Body of pancreas (tissue), 4 donors: ENCODE measurements at places on chromosomes 1 and 21. TPM values are rescaled to one million over a fixed set of nuclear protein-coding genes. Genes with fewer than 3 reads are reported as not detected.

DNA sequence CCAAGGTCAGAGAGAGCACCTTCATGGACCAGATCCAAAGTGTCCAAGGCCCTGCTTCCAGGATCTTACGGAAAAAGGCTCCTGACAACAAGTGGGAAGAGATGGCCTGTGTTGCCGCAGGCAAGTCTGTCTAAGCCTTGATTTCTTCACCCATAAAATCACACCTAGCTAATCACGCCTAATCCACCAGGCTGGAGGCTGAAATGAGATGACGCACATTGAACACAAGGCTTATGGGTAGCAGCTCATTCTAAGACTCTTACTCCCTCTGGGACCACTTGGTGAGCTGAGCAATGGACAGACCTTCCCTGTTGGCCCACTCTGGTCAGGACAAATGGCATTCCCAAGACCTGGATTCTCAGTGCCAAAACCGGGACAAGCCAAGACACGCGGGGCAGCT, 38.2 kb downstream of the GRIK3 start:
- DNase-seq, result no peak
- no peaks in the 10 kb centered on the region for H3K36me3 ChIP-seq
- H3K27me3 ChIP-seq, result no peaks in the 10 kb centered on the region
- no peaks in the 10 kb centered on the region for H3K4me1 ChIP-seq

- no peaks in the 10 kb centered on the region for H3K4me1 ChIP-seq
- no peak overlapping the region for H3K27ac ChIP-seq
- no peaks in the 10 kb centered on the region for H3K36me3 ChIP-seq
- no peak for DNase-seq
- H3K27me3 ChIP-seq, result no peaks in the 10 kb centered on the region
- H3K4me3 ChIP-seq, result no peak overlapping the region
Measured at GRCh38 chr1:168443899-168444298, 99.9 kb downstream of the XCL2 start.

Gene KCND3
- 7.6 TPM for total RNA-seq

GRCh38 chr1:66300972-66301451, 232.9 kb upstream of the SGIP1 start:
- no peaks in the 10 kb centered on the region for H3K27me3 ChIP-seq
- no peaks in the 10 kb centered on the region for H3K4me1 ChIP-seq
- H3K4me3 ChIP-seq, result no peak overlapping the region
- DNase-seq, result no peak

DNA sequence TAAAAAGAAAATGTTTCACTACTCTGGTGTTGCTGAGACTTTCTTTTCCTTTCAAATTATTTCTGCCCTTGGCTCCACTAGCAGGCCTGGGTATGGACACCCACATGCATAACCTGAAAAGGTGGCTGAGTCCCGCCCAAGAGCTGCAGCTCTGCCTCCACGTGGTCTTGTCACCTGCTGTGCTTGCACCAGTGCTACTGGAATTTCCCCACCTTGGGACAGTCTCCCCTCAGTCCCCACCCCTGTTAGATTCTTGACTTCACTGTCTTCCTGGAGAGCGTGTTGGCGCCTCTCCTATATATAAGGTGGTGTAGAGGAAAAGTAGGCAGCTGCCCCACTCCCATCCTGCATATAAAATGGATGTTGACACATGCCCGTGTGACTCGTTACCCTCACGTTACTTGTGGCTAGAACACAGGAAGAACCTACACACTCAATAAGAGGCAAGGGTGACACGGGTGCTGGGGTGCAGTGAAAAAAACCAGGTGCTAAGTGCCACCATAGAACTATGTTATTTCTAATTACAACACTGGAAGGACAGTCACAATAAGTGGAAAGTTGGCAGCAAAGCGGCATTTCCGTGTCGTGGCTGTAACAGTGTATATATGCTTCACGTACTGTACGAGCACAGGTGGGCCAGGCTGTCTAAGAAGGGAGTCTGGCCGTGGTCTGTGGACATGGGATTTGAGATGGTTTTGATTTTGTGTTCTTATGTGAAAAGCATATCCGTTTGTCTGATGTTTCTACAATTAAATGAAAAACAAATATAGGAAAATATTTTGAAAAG, 61.0 kb downstream of the POFUT2 start:
- no peak overlapping the region for H3K27ac ChIP-seq
- H3K4me1 ChIP-seq, result no peaks in the 10 kb centered on the region
- no peaks in the 10 kb centered on the region for H3K36me3 ChIP-seq
- H3K27me3 ChIP-seq, result no peaks in the 10 kb centered on the region
- H3K4me3 ChIP-seq, result no peak overlapping the region

Gene AIM2
- not detected for total RNA-seq

- H3K36me3 ChIP-seq, result no peaks in the 10 kb centered on the region
- H3K4me3 ChIP-seq, result peak overlapping the region; percentile 96
- peak overlapping the region; percentile 84 for H3K27ac ChIP-seq
- peak; percentile 33 for DNase-seq
- no peaks in the 10 kb centered on the region for H3K27me3 ChIP-seq
Measured at GRCh38 chr1:42765832-42766740, 742 bp downstream of the P3H1 start.

- no peaks in the 10 kb centered on the region for H3K36me3 ChIP-seq
- DNase-seq, result peak; percentile 65
- peaks cover 28% of the 10 kb centered on the region for H3K4me1 ChIP-seq
- H3K4me3 ChIP-seq, result peak within 1 kb of the TSS; percentile 5
Measured at GRCh38 chr1:181033799-181034451, at the start of gene MR1. TSS of gene MR1 (plus strand) at chr1:181033983. CDS start at chr1:181034008, 25 bp downstream.
